ENCODE measurements at places on chromosomes 2 and 18.

DNA sequence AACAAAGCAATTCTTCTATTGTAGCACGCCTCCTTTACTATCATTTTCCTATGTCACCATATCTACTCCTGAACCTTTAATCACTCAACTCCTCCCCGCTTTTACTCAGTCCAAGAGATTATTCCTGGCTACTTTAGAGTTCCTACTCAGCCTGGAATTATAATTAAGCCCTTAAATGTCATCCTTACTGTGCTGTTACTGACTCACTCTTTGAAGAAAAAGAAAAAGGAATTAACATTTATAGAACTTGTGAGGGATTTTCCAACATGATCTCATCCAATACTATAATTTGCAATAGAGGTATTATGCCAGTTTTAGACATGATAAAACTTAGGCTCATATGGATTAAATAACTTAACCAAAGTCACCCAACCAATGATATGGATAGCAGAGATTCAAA is 61.7 kb downstream of the CCDC88A start:
- no peak for DNase-seq

- no peak for DNase-seq
These were observed 204.5 kb downstream of the KIAA1328 start for GRCh38 chr18:37033419-37033818.

DNA sequence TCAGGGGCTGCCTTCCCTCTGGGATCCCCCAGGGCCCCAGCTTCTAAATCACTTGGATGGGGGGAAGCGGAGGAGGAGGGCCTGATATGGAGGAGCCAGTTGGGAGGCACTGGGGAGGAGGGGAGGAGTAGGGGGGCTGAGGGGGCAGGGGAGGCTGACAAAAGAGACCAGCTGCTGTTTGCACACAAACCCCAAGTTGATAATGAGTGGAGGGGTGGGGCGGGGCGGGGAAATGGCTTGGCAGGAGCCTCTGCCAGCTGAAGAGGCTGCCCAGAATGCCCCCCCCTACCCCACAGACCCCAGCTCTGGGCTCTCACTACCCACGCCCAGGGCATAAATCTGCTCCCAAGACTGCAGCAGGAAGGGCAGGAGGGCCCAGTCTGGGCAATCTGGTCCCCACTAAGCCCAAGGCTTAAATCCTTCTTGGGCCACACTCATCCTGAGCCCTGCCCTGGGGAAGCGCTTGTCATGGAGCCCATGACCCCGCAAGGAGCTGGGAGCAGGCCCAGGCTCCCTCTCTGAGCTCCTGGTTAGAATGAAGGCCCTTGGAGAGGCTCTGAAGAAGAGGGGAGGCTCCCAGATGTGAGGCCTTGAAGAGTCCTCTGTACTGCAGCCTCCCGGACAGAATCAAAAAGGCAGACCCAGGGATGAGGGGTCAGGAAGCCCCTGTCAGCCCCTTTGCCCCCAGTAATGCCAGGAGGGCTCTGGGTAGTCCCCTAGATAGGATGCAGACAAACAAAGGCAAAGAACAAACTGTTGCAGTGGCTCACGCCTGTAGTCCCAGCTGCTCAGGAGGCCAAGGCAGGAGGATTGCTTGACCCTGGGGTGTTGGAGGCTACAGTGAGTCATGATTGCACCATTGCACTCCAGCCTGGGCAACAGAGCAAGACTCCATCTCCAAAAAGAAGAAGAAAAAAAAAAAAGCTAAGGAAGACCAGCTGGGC is 24.8 kb upstream of the PTMA start:
- peak; percentile 66 for DNase-seq

- DNase-seq, result no peak
These were observed 774 bp downstream of the IER3IP1 start for GRCh38 chr18:47175283-47175897.

DNA sequence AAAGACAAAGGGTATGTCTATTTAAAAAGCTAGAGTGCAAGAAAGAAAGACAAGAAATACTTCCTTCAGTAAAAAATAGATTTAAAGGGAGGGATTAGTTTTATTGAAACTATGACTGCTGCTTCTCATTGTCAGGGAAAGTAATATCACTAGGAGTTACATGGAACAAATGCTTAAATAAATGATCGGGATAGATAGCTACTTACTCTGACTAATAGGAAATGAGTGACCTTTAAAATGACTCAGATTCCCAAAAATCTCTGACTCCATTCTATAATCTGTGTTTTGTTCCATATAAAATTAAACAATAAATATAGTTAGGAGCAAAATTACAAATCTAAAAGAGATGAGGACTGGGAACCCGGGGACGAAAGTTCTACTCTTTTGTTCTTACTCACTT is 669.3 kb downstream of the NR4A2 start:
- no peak for DNase-seq

GRCh38 chr18:58806826-58807714 is 57.6 kb upstream of the ZNF532 start:
- no peak for DNase-seq

GRCh38 chr2:214410918-214411554 is at the start of gene VWC2L:
VWC2L (plus strand) TSS chr2:214411054; CDS start chr2:214414194, 3,140 bp downstream.
- DNase-seq, result peak; percentile 42

Measured in NCI-H1105 treated with DMSO at 0.1 percent for 48 hours (cell line).